Activated T-cell treated with anti-CD3 and anti-CD28 coated beads, Interleukin-2, amount 50 U/mL, for 4 hours (primary cell): ENCODE measurements at places on chromosomes 6 and 20.

DNA sequence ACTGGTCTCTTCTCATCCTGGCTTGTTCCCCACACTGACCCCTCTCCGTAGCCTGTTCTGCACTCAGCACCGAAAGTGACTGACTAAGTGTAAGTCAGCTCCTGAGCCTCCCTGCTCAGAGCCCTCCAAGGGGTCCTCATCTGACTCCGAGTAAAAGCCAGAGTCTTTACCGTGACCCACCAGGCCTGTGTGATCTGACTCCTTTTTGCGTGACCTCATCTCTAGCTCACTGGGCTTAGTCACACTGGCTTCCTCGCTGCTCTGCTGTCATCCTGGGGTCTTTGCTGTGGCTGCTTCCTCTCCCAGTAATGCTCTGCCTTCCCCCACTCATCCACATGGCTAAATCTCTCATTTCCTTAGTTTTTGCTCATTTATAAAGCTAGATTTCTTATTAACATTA is 116.6 kb downstream of the PLCB4 start:
- DNase-seq: no peak

DNA sequence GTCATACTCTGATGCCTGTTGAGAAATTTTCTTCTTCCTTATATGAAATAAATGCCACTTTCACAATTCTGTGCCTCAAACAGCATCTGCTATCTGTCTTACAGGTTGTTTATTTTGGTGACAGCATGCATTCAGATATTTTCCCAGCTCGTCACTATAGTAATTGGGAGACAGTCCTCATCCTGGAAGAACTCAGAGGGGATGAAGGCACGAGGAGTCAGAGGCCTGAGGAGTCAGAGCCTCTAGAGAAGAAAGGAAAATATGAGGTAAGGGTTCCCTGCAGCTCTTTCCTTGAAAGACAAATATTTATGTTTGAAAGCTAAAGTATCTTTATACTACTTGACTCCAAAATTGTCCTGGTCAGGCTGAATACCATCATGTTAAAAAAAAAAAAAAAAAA is 15.8 kb downstream of the TSPYL4 start:
- no peak for DNase-seq

- DNase-seq: no peak
Measured at GRCh38 chr6:30741063-30741779, 1.3 kb downstream of the FLOT1 start.

DNA sequence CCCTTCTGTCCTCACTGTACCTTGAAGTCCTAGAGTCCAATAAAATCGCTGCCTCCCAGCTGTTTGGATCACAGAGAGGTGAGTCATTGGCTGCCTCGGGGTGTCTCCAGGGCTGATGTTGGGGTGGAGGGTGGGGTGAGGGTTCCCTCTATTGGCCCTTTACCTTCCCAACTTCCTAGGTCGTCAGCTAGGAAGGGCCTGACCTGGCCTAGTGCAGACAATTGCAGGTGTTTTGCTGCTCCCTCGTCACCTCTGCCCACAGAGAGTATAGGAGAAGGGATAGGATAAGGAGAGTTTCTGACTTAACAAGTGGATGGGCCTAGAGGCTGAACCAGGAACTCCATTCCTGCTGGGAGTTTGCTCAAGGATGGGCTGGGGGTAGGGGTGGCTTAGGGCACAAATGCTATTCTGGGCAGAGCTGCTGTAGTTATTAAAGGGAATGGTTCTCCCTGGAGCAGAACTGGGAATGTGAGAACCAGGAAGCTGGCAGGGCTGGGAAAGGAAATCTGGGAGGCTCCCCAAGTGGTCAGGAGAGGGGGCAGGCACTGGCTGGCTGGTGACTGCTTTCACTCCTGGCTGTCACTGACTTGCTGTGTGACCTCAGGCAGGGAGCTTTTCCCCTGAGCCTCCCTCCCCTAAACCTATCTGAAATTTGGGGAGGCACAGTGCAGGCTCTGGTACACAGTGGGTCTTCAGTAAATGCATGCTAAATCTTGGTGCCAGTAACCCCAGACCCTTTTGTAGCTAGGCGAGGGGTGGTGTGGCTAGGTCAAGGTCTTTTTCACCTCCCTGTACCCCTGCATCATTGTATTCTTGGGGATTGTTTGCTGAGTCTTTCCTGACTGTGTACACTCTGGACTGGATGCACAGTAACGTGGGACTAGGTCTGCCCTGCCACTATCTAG is 1.5 kb downstream of the TP53INP2 start:
- DNase-seq: no peak

- DNase-seq: no peak
Measured at GRCh38 chr6:1739220-1739619, 129.5 kb downstream of the FOXC1 start.

GRCh38 chr6:142860498-142860897 is 84.5 kb downstream of the HIVEP2 start:
- DNase-seq: no peak

- DNase-seq: no peak
Measured at GRCh38 chr6:145047891-145048290, 687.4 kb downstream of the EPM2A start.

DNA sequence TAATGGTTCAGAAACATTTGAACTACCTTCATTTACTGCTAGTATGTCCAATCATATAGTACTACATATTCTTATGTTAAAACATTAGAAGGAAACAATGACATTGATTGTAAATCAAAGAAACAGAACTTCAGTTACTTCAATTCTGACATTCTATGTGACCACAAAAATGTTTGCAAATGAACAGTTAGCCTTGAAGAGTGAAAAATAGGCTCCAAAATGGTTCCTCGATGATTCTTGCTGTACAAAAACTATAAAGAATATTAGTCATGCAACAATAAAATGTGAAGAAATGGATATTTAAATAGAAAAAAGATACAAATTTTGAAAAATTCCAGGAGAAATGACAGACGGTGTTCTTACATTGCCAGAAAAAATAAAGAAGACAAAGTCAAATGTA is 686.9 kb downstream of the BCKDHB start:
- no peak for DNase-seq

DNA sequence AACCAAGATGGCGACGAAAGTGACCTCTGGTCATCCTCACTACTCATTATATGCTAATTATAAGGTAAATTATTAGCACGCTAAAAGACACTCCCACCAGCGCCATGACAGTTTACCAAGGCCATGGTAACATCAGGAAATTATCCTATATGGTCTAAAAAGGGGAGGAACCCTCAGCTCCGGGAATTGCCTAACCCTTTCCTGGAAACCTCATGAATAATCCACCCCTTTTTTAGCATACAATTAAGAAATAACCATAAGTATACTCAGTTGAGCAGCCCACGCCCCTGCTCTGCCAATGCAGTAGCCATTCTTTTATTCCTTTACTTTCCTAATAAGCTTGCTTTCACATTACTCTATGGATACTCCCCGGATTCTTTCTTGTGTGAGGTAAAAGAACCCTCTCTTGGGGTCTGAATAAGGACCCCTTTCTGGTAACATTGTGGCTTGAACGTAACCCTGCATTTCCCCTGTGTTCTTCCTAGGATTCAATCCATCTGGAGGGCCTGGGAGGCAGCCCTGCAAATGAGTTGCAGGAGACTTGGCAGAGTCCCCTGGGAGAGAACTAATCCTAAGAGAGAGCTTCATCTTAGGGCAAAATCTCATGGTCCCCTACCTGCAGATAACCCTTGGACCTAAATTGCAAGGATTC is 225.6 kb upstream of the JARID2 start:
- DNase-seq: no peak
